Activated CD4-positive, alpha-beta memory T cell treated with anti-CD3 and anti-CD28 coated beads, Interleukin-2, amount 10 ng/mL, durations not matched to agents 7 days and 5 days (primary cell): ENCODE measurements at places on chromosomes 11 and 22. TPM values are rescaled to one million over a fixed set of nuclear protein-coding genes. Genes with fewer than 3 reads are reported as not detected.

DNA sequence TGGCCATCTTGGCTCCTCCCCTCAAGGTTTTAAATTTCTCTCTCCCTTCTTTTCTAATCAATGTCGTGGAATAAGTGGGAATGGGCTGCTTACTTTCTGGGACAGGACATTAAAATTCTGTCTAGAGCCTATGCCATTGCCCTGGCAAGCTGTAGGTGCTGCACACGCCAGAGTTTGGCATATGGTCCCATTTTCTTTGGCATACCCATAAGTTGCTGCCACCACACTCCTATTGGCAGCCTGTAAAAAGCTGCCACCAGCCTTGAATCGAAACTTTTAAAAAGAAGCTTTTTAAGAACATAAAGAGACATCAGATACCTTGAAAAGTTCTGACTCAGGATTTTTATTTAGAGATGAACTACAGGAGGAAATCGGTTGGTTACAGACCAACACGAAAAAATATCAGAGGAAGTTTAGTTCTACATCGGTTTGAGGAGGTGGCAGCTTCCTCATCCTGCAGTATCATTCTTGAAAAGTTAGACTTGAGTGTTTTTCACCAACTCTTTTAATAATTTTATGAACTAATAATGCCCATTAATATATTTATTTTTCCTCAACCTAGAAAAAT lies 517.8 kb upstream of the ANO5 start:
- DNase-seq: no peak

DNA sequence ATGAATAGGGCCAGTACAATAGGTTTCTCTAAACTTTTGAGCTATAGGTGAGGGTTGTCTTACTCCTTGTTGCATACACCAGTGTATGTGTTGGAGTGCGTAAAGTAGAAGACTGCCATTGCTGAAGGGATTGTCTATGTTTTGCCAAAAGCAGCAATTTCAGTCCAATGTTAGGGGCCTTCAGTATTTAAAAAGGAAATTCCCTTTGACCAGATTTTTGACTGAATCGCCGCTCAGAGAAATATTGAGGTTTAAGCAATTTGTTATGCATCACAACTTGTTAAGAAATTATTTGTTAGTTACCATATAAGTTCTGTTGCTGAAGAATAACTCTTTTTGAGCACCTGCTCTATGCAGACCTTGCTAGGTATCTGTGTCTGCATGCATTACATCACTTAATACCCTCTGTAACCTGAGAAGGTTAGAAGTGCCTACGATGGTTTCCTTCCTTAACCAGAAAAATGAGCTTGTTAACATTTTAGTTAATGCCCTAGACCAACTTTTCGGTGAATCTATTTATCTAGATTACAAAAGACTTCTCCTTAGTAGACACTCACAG lies 33.9 kb downstream of the MMP20 start:
- no peak for DNase-seq

GRCh38 chr11:4065601-4066377 lies 28.8 kb upstream of the RRM1 start:
- DNase-seq: no peak

- no peak for DNase-seq
Observed at GRCh38 chr11:15558513-15559181, 443.9 kb downstream of the INSC start.

PLAAT2 gene
- not detected for total RNA-seq

NRXN2 gene
- not detected for total RNA-seq
